Breast epithelium (tissue), 4 donors: ENCODE measurements at places on chromosomes 1 and 21. TPM values are rescaled to one million over a fixed set of nuclear protein-coding genes. Genes with fewer than 3 reads are reported as not detected.

LCE2B gene
- total RNA-seq: not detected

DNA sequence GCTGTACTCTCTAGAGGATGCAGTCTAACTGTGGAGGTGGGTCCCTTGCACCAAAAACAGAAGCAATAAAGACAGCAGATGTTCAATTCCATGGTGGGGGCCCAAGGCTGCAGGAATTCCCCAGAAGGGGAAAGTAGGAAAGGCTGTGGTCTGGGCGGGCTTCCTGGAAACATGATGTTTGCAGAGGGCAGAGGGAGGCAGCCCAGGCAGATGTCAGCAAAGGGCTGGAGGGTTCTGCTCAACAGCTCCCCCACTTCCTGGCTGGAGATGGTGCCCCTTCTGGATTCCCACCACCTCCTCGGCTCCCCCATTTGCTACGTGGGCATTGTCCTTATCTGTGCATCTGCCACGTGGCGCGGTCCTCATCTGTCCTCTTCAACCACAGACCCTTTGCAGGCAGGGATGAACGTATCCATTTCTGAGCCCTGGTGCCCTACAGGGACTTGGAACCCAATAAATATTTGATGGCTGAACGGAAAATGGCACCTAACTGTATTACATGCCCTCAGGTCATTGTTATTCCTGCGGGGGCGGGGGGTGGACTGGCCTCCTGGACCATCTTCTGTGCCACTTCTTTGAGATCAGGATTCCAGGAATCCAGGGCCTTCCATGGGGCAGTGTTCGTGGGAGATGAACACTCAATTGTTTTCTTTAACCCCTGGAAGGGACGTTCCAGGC lies 8.4 kb upstream of the GUCA2B start:
- no peaks in the 10 kb centered on the region for H3K27me3 ChIP-seq
- no peak for DNase-seq

DNA sequence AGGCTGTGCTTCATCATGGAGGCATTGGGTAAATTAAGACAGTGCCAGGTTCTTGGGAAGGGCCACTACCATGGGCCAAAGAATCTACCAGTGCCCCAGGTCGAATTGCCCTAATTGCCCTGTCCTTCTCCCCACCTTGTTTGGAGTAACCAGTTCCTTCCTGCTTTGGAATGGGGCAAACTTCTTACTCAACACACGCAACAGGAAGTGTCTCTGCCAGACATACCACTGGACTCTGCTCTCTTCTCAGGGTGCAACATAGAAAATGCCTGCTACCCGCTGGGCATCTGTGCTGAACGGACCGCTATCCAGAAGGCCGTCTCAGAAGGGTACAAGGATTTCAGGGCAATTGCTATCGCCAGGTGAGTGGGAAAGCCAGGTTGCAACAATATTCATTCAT lies 15.8 kb downstream of the CDA start:
- no peak overlapping the region for H3K4me3 ChIP-seq
- H3K27me3 ChIP-seq: no peaks in the 10 kb centered on the region
- no peaks in the 10 kb centered on the region for H3K36me3 ChIP-seq
- DNase-seq: no peak

KLF17 gene
- not detected for total RNA-seq
